Activated CD8-positive, alpha-beta T cell treated with anti-CD3 and anti-CD28 coated beads, Interleukin-2, amount 10 ng/mL, durations not matched to agents 7 days and 5 days (primary cell): ENCODE measurements at places on chromosomes 13 and 19.

DNA sequence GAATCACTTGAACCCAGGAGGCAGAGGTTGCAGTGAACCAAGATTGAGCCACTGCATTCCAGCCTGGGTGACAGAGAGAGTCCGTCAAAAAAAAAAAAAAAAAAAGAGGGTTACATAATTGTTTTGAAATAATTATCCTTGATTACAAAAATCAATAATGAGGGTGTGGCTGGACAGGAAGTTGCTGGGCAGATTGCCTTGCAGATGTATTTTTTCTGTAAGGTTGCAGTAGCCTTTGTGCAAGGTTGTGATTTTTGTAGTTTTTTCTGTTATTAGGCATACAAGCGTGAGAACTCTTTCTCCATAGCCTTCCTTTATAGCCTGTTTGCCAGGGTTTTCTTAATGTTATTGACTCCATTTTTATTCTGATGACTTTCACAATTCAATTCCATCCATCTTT, 40.7 kb upstream of the SIN3B start:
- H3K4me3 ChIP-seq, result no peak overlapping the region
- H3K36me3 ChIP-seq, result peaks cover 4% of the 10 kb centered on the region
- H3K27ac ChIP-seq, result no peak overlapping the region
- no peaks in the 10 kb centered on the region for H3K4me1 ChIP-seq

GRCh38 chr13:109810761-109811510, 24.6 kb upstream of the IRS2 start:
- no peaks in the 10 kb centered on the region for H3K4me1 ChIP-seq
- H3K27ac ChIP-seq, result no peak overlapping the region
- no peak overlapping the region for H3K4me3 ChIP-seq
- DNase-seq, result no peak
- H3K36me3 ChIP-seq, result no peaks in the 10 kb centered on the region
- no peaks in the 10 kb centered on the region for H3K27me3 ChIP-seq

GRCh38 chr19:19489804-19490204, 25.5 kb downstream of the TSSK6 start:
- H3K27me3 ChIP-seq, result no peaks in the 10 kb centered on the region
- peaks cover 50% of the 10 kb centered on the region for H3K36me3 ChIP-seq

GRCh38 chr19:41175801-41176777, 16.9 kb upstream of the CYP2S1 start:
- H3K27ac ChIP-seq, result peak overlapping the region; percentile 65
- H3K27me3 ChIP-seq, result no peaks in the 10 kb centered on the region
- H3K4me3 ChIP-seq, result peak overlapping the region; percentile 6
- DNase-seq, result peak; percentile 75
- peaks cover 12% of the 10 kb centered on the region for H3K4me1 ChIP-seq
- no peaks in the 10 kb centered on the region for H3K36me3 ChIP-seq

- H3K4me3 ChIP-seq, result peak overlapping the region; percentile 1
- H3K4me1 ChIP-seq, result peaks cover 52% of the 10 kb centered on the region
- H3K27me3 ChIP-seq, result no peaks in the 10 kb centered on the region
- DNase-seq, result peak; percentile 36
- peaks cover 7% of the 10 kb centered on the region for H3K36me3 ChIP-seq
- peak overlapping the region; percentile 36 for H3K27ac ChIP-seq
Measured at GRCh38 chr13:74251778-74252519, 117.7 kb upstream of the KLF12 start.
